ENCODE measurements at places on chromosomes 3 and 15. TPM values are rescaled to one million over a fixed set of nuclear protein-coding genes. Genes with fewer than 3 reads are reported as not detected.

Gene SAMD7
- total RNA-seq, result not detected

Gene SH2D7
- total RNA-seq, result not detected

Gene ASB14
- not detected for total RNA-seq

Gene MINAR1
- total RNA-seq, result 1.0 TPM

Gene ALPK3
- total RNA-seq, result 0.84 TPM

Gene ATP2C1
- total RNA-seq, result 41.4 TPM

Gene CHAC1
- 79.5 TPM for total RNA-seq

Gene MGA
- total RNA-seq, result 7.7 TPM

Gene ISG20
- 5.1 TPM for total RNA-seq

Gene ACTRT3
- total RNA-seq, result 3.7 TPM

Gene SEMA6D
- 1.8 TPM for total RNA-seq

Gene PLSCR5
- not detected for total RNA-seq

Gene CRYBG3
- 6.4 TPM for total RNA-seq

Gene CCR9
- total RNA-seq, result not detected

Gene FGD5
- total RNA-seq, result under 0.01 TPM

Gene AQR
- total RNA-seq, result 22.4 TPM

Gene ITIH1
- not detected for total RNA-seq

Gene RAB6B
- 0.34 TPM for total RNA-seq

Gene EXOSC7
- 60.9 TPM for total RNA-seq

Gene SUCNR1
- not detected for total RNA-seq

Gene MUSTN1
- not detected for total RNA-seq

Gene AGBL1
- not detected for total RNA-seq

Gene MRAS
- total RNA-seq, result 15.0 TPM

Gene NAALADL2
- 1.0 TPM for total RNA-seq

Gene COLQ
- total RNA-seq, result 0.17 TPM

Gene GRK7
- total RNA-seq, result not detected

Gene CHRNA5
- total RNA-seq, result 1.0 TPM

Gene P3H2
- total RNA-seq, result 6.4 TPM

Gene EXD1
- total RNA-seq, result not detected

Gene PRTG
- 4.2 TPM for total RNA-seq

Gene PLOD2
- total RNA-seq, result 49.2 TPM

Gene ECE2
- total RNA-seq, result not detected

Gene MKRN2OS
- total RNA-seq, result not detected

Gene CFAP92
- not detected for total RNA-seq

Gene TM4SF4
- total RNA-seq, result not detected

Gene ANKUB1
- total RNA-seq, result not detected

Gene CKMT1A
- not detected for total RNA-seq

Gene CBLB
- total RNA-seq, result 7.9 TPM

Gene IL17RB
- total RNA-seq, result not detected

Gene SLC28A1
- total RNA-seq, result not detected

Gene DPPA2
- total RNA-seq, result not detected

Gene HRG
- total RNA-seq, result not detected

Data from bronchus fibroblast of lung (primary cell).